ENCODE measurements at places on chromosomes 16 and 17. TPM values are rescaled to one million over a fixed set of nuclear protein-coding genes. Genes with fewer than 3 reads are reported as not detected.

Gene KRTAP17-1
- total RNA-seq: not detected

Gene GSDMA
- not detected for total RNA-seq

Gene CDK3
- total RNA-seq: 0.72 TPM

Gene SULT1A1
- total RNA-seq: 1.8 TPM

Gene FA2H
- not detected for total RNA-seq

Gene TPSG1
- total RNA-seq: not detected

Gene ENGASE
- 11.8 TPM for total RNA-seq

Gene CCL17
- not detected for total RNA-seq

Gene HBM
- not detected for total RNA-seq

Gene MGAT5B
- total RNA-seq: 0.59 TPM

Gene CASKIN1
- total RNA-seq: not detected

Gene TMEM114
- total RNA-seq: not detected

Gene SLC35G6
- total RNA-seq: not detected

Gene NPIPA8
- total RNA-seq: not detected

Gene PRAC2
- total RNA-seq: not detected

Gene CA10
- not detected for total RNA-seq

Gene PARN
- total RNA-seq: 40.1 TPM

Gene HBA1
- total RNA-seq: not detected

Gene XPO6
- 82.2 TPM for total RNA-seq

Gene TOX3
- total RNA-seq: not detected

Gene C1QTNF8
- not detected for total RNA-seq

Gene CIITA
- 2.5 TPM for total RNA-seq
